NCI-H2029 (cell line): ENCODE measurements at places on chromosomes 5 and 9.

GRCh38 chr9:72618811-72619210 is 97.4 kb downstream of the TMC1 start:
- no peak for DNase-seq

GRCh38 chr9:107878462-107878861 is 388.9 kb upstream of the KLF4 start:
- no peak for DNase-seq

DNA sequence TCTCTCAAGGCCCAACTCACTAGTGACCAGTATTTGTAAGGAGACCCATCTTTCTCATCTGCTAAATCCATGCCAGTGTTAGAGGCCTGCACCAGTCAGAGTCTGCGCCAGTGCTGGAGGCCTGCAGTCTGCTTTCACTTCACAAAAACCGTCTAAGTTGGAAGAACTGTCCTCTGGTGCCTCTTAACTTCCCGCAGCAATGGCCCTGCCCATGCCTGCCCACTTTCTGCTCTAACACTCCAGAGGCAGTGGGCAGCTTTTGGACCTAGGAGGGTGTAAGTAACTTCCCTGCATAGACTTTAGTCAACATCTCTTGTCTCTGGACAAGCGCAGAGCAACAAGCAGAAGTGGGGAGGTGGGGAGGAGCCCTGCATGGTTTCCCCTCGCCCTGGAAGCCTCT is 152.9 kb downstream of the AUH start:
- no peak for DNase-seq

DNA sequence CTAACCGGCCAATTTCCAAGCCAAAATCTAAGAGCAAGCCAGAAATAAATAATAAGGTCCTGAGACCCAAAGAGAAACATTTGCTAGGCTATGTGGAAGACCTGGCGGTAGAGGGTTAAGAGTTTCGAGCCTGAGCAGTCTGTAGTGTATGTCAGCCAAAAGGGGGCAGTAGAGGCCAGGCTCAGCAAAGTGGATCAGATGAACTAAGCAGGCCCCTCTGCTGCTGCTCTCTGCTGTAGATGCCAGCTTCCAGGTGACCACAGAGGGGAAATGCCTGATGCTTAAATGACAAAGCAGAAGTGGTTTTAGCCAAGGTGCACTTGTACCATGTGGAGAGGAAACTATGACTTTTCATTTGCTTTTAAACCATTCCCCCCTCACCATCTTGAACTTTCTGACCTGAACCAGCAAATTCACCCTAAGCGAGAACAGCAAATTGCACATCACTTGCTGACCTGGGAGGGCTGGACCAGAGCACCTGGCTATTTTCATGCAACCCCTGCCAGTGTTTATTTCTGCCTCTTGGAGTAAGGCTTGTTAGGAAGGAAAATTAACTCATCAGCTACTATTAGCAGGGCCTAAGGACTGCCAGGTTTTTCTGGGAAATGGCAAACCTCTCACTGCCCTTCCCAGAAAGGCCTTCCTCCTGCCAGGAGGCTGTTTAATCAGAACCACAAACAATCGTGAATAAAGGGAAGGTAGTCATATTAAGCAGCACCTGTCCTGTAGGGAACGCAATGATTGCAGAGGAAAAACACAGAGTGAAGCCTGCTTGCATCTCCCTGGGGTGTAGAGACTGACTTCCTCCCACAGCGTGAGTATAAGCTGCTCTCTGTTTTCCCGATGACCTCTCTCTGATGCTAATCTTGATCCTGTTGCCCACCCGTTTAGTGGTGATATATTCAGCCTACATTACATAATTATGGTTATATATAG is 818.2 kb downstream of the TLR4 start:
- DNase-seq: peak; percentile 83

GRCh38 chr9:6068983-6069382 is 53.6 kb upstream of the RANBP6 start:
- DNase-seq: no peak
